Sigmoid colon (tissue), 7 donors: ENCODE measurements at places on chromosomes 7 and 10. TPM values are rescaled to one million over a fixed set of nuclear protein-coding genes. Genes with fewer than 3 reads are reported as not detected.
A peak's percentile ranks its signal among the peaks of the same experiment; 100 is the strongest.

PON3 gene
- total RNA-seq = 1.4 TPM

MYL7 gene
- total RNA-seq = not detected

GRCh38 chr10:18583575-18584270 is 67.7 kb downstream of the NSUN6 start:
- no peak overlapping the region for H3K27ac ChIP-seq
- no peaks in the 10 kb centered on the region for H3K27me3 ChIP-seq
- no peak overlapping the region for H3K4me3 ChIP-seq
- no peaks in the 10 kb centered on the region for H3K4me1 ChIP-seq
- DNase-seq = no peak

FAM25C gene
- not detected for total RNA-seq

SPDYE11 gene
- not detected for total RNA-seq

DNA sequence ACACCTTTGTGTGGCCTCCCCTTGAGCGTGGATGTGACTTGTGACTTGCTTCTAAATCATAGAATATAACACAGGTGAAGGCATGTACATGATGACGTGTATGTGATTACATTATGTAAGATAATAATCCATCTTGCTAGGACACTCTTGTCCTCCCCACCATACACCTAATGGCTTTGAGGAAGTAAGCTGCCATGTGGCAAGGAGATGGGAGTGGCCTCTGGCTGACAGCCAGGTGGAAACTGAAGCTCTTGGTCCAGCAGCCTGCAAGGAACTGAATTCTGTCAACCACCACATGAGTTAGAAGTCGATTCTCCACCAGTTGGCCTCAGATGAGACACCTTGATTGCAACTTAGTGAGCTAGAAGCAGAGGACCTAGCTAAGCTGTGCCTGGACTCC is 67.4 kb upstream of the ELN start:
- no peaks in the 10 kb centered on the region for H3K4me1 ChIP-seq
- H3K27ac ChIP-seq = no peak overlapping the region
- H3K27me3 ChIP-seq = no peaks in the 10 kb centered on the region
- H3K36me3 ChIP-seq = no peaks in the 10 kb centered on the region
- H3K4me3 ChIP-seq = no peak overlapping the region

DNA sequence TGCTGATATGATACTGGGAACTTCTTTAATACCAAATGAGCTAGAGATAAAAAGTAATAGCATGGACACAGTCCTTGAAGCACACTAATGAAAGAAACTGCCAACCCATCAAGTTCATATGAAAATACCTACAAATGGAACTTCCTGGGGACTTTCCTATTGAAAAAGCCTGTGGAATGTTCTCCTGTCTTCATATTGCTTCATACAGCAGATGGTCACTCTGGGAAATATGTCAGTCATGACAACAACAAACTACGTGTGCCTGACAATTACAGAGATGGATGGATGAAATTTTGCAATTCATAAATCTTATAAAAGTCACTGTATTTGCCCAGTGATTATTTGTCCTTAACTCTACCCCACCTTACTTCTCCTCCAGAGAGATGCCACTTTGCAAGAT is 106.6 kb upstream of the COL1A2 start:
- DNase-seq = no peak
- no peaks in the 10 kb centered on the region for H3K27me3 ChIP-seq
- H3K4me3 ChIP-seq = no peak overlapping the region
- H3K4me1 ChIP-seq = no peaks in the 10 kb centered on the region
- H3K36me3 ChIP-seq = no peaks in the 10 kb centered on the region

CHAT gene
- total RNA-seq = not detected

DNA sequence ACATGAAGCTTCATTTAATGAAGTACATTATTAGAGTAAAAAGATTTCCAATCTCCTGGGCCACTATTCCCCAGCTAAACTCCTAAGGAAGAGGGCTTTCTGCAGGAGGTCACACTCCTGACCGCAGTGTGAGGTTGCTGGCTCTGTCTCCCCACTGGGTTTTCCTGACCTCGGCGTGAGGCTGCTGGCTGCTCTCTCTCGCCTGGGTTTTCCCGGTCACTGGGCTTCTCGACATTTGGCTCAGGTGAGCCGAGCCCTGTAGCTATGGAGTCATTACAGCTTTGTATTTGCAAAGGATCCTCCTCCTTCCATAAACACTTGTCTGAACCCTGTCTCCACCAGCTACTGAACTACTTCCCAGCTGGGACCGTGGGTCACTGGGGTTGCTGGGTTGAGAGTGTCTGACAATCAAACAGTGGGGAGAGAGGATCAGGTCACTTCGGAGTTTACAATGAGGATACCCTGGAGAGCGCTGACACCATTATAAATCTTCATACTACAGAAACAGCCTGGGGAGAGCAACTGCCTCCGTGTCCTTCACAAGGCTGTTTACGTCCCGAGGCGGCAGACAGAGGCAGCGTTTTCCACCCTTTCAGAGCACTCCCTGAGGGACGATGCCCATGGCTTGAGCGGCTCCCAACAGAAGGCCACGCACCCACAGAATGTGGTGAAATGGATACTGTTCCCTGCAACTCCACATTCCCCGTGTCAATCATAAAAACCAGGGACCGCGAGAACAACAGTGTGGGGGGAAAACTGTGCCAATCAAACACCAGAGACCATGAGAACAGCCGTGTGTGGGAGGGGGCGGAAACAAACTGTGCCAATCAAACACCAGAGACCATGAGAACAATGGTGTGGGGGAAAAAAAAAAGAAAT is 226.2 kb downstream of the ZMYND11 start:
- peak; percentile 57 for DNase-seq
- H3K36me3 ChIP-seq = peaks cover 63% of the 10 kb centered on the region
- no peak overlapping the region for H3K27ac ChIP-seq
- no peaks in the 10 kb centered on the region for H3K27me3 ChIP-seq
- no peak overlapping the region for H3K4me3 ChIP-seq

DNA sequence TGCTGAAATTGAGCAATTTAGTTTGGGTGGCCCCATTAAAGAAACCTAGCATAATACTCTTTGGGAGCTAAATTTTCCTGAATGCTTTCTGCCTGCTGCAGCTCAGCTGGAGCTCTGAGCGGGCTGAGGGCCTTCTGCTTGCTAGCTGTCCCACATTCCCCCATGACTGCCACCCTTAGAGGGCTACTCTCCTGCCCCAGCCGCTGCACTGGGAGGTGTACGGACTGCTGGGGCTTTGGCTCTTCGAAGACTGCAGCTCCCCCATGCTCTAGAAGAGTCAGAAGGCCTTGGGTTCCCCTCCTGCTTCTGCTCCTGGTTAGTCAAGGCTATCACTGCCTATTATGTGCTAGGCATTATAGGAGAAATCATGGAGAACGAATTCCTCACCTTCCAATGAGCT is 31.5 kb downstream of the BLVRA start:
- DNase-seq = peak; percentile 10
- H3K27ac ChIP-seq = no peak overlapping the region
- peaks cover 39% of the 10 kb centered on the region for H3K4me1 ChIP-seq

ZPBP gene
- not detected for total RNA-seq

IL6 gene
- total RNA-seq = 12.0 TPM
